ENCODE measurements at places on chromosomes 16 and 17.
A peak's percentile ranks its signal among the peaks of the same experiment; 100 is the strongest.

GRCh38 chr17:41478237-41478636, 2.7 kb downstream of the KRT35 start:
- DNase-seq: no peak

DNA sequence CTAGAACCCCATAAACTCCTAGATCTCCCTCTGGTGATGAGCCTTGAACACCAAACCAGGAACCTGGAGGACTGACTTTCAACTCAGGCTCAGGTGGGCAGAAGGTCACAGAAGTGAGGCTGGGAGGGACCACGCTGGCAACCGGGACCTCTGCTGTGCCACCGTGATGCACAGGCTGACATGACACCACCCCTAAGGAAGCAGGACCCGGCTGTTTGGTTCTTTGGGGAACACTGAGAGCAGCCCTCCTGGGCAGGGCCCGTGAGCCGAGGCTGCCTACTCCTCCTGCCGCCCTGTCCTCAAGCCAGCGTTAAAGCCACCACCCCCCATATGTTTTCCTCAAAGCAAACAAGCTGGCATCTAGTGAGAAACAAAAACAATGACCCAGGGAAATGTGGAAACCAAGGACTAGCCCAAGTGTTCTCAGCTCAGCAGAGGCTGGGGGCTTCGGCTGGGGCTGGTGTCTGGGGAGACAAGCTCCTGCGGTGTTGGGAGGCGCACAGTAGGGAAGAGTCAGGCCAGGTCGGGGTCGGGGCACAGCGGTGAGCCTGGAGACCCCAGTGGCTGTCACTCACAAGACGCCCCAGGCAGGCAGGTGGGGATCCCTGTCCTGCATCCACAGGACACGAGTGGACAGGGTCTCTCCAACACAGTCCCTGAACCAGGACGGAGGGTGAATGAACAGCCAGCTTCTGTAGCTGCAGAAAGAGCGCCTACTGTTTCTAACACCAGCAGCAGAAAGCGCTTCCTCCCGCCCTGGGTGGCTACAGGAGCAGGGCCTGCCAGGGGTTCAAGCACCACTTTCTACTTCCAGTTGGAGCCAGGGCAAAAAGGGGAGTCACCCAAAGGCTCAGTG, 1.7 kb downstream of the SMIM5 start:
- DNase-seq: no peak

GRCh38 chr16:5032748-5033167, 977 bp downstream of the NAGPA start:
- DNase-seq: no peak

GRCh38 chr16:89847940-89848297, 19.6 kb downstream of the SPIRE2 start:
- DNase-seq: no peak

GRCh38 chr16:56783344-56783743, 53.4 kb downstream of the NUP93 start:
- peak; percentile 12 for DNase-seq

DNA sequence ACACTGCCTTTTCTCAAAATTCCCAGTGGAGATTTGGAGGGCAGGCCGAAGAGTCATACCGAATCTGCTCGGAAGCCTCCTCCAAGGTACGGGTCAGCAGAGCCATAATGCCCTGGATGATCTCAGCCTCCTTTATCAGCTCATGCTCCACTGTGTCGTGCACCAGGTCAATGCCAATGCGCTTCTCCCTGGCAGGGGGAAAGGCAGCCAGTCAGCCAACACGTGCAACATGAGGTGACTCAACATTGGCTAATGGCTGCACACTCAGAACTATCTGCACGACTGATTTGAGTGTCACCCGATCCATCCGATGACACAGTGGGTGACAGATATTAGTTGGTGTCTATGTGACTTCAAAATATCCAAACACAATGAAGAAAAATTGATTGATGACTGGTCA, 15.8 kb downstream of the TEKT1 start:
- no peak for DNase-seq

GRCh38 chr16:50316102-50316847, 49.9 kb downstream of the ADCY7 start:
- DNase-seq: no peak

DNA sequence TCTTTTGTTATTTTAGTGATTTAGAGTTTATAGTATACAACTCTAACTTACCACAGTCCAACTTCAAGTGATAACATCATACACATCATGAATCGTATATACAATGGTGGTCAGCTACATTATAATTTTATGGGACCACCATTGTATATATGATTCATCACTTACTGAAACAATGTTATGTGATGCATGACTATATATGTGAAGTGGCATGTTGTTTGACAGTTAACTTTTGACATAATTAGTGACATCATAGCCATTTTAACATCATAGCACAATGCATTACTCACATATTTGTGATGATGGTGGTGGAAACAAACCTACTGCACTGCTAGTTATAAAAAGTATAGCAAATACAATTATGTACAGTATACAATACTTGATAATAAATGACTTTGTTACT, 21.9 kb downstream of the DYNLL2 start:
- DNase-seq: no peak

DNA sequence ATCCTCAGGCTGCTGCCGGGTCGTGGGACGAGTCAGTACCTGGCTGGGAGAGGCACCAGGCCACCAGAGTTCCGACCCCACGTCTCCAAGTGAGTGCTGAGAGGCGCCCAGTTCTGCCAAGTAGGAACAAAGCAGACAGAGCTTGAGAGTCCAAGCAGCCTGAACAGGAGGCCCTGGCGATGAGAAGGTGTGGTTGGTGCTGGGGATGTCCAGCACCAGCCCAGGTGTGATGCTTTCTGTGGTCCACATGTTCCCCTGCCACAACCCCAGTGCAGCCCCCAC, 10.8 kb downstream of the TAX1BP3 start:
- no peak for DNase-seq

- DNase-seq: no peak
Measured at GRCh38 chr17:50204431-50204830, 3.0 kb upstream of the COL1A1 start.

- no peak for DNase-seq
Measured at GRCh38 chr17:64009571-64010402, 10.6 kb downstream of the ICAM2 start.

DNA sequence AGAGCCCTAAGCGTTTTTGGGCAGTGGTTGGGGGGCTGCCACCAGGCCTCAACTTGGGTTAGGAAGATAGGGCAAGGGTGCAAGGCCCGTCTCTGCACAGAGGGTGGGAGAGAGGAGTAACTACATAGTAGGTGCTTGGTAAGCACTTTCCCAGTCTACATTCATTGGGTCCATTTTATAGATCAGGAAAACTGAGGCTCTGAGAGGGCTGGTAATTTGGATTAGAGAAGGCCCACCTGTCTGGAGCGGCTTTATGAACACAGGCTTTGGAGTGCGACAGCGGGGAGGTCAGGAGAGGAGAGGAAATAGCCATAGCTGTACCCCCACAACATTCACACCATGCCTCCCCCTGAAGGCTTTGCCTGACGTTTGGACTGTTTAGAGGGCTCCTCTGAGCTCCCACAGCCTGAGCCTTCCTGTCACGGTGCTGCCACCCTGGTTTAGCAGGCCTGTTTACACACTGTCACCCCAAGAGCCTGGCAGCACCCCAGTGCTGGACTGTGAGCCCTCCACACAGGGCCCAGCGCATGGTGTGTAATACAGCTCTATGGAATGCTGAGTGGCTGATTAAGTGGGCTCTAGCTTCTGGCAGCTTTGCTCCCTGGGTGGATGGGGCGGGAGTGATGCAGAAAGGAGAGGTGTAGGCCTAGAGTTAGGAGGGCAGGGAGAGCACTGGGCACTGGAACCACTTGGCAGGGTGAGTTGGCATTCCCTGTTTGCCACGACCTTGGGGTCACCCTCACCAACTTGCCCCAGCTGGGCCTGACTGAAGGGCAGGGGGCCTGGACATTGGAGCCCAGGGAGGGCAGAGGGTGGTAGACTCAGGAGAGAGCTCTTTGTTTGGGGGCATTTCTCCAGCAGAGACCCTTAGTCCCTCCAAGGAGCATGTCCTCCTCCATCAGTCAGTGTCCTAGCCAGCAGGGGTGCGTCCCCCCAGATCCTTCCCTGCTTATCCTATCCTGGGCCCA, 73.7 kb downstream of the RAI1 start:
- DNase-seq: no peak

GRCh38 chr17:42221886-42222745, 27.8 kb upstream of the GHDC start:
- DNase-seq: no peak

- DNase-seq: peak; percentile 64
Measured at GRCh38 chr17:67366193-67367157, at the start of gene PSMD12. Gene PSMD12, minus strand, starts transcription at chr17:67366577. Its CDS starts 58 bp downstream, at chr17:67366519.

- DNase-seq: no peak
Measured at GRCh38 chr17:10233161-10233560, 34.8 kb upstream of the GAS7 start.

- no peak for DNase-seq
Measured at GRCh38 chr16:78566397-78567073, 467.1 kb downstream of the WWOX start.

Measured in astrocyte of the cerebellum (primary cell).